GM23338 (cell line): ENCODE measurements at places on chromosomes 13 and 19.

GRCh38 chr13:90261343-90261742 lies 1086.1 kb upstream of the MIR17HG start:
- no peak overlapping the region for H3K27ac ChIP-seq
- no peak overlapping the region for H3K4me3 ChIP-seq
- H3K27me3 ChIP-seq: no peaks in the 10 kb centered on the region
- no peaks in the 10 kb centered on the region for H3K36me3 ChIP-seq
- H3K4me1 ChIP-seq: peaks cover 3% of the 10 kb centered on the region; the same call in 1 of the 2 replicates
- DNase-seq: no peak

DNA sequence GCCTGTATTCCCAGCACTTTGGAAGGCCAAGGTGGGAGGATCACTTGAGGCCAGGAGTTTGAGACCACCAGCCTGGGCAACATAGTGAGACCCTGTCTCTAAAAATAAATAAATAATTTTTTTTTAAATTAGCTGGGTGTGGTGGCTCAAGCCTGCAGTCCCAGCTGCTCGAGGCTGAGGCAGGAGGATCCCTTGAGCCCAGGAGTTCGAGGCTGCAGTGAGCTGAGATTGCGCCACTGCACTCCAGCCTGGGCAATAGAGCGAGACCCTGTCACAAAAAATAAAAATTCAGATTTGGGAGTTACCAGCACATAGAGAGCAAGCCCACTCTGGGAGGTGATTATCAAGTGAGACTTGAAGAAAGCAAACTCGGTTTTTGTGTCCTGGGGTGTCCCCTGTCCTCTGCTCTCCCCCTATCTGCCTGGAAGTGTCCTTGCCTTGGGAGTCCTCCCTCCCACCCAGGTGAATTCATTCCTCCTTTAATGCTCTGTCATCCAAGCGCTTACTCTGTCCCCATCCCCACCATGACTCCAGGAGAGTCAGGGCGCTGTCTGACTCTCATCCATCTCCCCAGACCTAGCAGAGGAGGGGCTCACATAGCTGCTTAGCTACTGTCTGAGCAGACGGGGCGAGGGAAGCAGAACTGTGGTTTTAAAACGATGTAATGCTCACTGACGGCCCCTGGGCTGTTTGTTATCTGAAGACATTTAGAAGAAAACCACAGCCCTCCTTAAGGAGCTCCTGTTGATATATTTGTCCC lies 146.8 kb downstream of the STK24 start:
- DNase-seq: no peak
- H3K27ac ChIP-seq: 0 out of 2 replicates have a peak overlapping the region, but pooled peaks have one; percentile 52
- peaks cover 9% of the 10 kb centered on the region; the same call in 1 of the 2 replicates for H3K36me3 ChIP-seq
- H3K4me3 ChIP-seq: no peak overlapping the region

GRCh38 chr19:32330213-32330857 lies 15.1 kb upstream of the ZNF507 start:
- no peak for DNase-seq
- no peak overlapping the region for H3K4me3 ChIP-seq
- H3K36me3 ChIP-seq: no peaks in the 10 kb centered on the region
- no peaks in the 10 kb centered on the region for H3K4me1 ChIP-seq

DNA sequence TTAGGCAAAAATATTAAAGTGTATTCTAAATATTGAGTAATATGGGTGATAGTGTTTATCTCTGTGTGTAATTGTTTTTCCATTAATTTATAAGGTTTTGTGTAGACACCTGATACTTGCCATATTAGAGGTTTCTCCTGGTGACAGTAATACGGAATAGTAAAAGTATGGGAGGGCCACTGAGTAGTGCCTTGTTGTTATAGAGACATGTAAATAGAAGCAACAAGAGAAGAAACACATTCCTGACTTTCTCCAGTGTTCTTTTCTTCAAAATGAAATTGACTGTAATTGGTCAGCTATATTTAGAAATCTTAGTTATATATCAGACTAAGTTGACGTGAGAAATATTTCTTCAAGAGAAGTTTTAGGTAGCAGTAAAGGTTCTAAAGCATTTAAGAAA lies 18.5 kb downstream of the RNASEH2B start:
- H3K4me1 ChIP-seq: 0 out of 2 replicates have a peak, but pooled peaks cover 3% of the 10 kb centered on the region
- H3K4me3 ChIP-seq: no peak overlapping the region
- no peak overlapping the region for H3K27ac ChIP-seq
- H3K27me3 ChIP-seq: no peaks in the 10 kb centered on the region

- no peak overlapping the region for H3K27ac ChIP-seq
- DNase-seq: no peak
- H3K27me3 ChIP-seq: no peaks in the 10 kb centered on the region
- H3K36me3 ChIP-seq: no peaks in the 10 kb centered on the region
- no peak overlapping the region for H3K4me3 ChIP-seq
- no peaks in the 10 kb centered on the region for H3K4me1 ChIP-seq
Observed at GRCh38 chr13:87080100-87080779, 590.9 kb upstream of the SLITRK5 start.

DNA sequence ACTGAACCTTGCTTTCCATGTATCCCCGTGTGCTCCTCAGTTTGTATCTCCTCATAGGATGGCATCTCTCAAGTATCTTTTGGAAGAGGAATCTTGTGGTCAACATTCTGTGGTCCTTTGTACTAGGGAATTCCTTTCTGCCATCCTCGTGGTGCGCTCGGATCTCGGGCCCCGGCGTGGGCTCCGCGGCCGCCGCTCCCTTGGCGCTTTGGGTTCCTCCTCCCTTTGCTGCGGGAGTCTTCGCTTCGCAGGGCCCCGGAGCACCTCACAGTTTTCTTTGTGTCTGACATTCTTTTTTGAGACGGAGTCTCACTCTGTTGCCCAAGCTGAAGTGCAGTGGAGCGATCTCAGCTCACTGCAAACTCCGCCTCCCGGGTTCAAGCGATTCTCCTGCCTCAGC lies 264.7 kb downstream of the IRS2 start:
- no peaks in the 10 kb centered on the region for H3K36me3 ChIP-seq
- H3K27me3 ChIP-seq: no peaks in the 10 kb centered on the region
- no peak overlapping the region for H3K4me3 ChIP-seq
- DNase-seq: no peak
